Activated T-helper 1 cell treated with anti-CD3 and anti-CD28 coated beads, Interleukin-12 subunit alpha, Interleukin-12 subunit beta, Interleukin-2, Interleukin-4 antibody, amounts not matched to agents 30 ng/mL and 10 ng/mL and 1 ng/mL, durations not matched to agents 14 hours and 24 hours and 36 hours (primary cell): ENCODE measurements at places on chromosomes 13 and 19.
A peak's percentile ranks its signal among the peaks of the same experiment; 100 is the strongest.

DNA sequence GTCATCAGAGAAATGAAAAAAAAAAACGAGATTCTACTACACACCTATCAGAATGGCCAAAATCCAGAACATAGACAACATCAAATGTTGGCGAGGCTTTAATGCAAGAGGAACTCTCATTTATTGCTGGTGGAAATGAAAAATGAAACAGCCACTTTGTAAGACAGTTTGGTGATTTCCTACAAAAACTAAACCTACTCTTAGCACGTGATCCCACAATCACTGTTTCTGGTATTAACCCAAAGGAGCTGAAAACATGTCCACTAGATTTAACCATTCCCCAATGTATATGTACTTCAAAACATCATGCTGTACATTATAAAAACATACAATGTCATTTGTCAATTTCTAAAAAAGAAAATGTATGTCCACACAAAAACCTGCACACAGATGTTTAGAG, 13.0 kb downstream of the MYCBP2 start:
- no peak for DNase-seq

DNA sequence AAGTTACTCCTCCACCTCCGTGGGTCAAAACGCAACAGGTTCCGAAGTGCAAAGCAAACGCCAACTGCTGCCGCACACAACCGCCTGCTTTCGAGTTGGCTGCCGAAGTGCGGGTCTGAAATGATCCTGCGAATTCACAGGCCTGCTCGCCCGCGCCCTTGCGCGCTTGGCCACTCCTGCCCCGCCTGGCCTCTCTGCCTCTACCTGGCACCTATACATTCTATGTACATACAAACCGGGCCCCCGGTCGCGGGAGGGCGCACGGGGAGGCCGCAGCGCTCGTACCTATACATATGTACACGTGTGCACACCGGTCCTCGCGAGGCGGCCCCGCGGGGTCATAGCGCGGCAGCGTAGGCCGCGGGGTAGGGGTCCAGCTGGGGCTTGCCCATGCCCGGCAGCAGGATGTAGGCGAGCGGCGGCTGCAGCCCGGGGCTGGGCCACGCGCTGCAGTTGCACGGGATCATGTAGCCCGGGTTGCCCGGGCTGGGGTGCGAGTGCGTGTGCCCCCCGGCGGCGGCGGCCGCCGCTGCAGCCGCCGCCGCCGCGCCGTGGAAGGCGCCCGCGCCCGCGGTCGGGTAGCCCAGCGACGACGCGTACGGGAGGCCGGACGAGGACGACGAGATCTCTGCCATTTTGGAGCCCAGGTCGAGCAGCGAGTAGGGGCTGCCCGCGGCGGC, 1.3 kb downstream of the SOX21 start:
- no peak for DNase-seq

- no peak for DNase-seq
Observed at GRCh38 chr13:28585561-28585960, 73.4 kb upstream of the POMP start.

GRCh38 chr19:49430172-49430677, 5.0 kb downstream of the GFY start:
- DNase-seq: no peak

GRCh38 chr13:63327584-63327983, 1911.9 kb upstream of the PCDH20 start:
- DNase-seq: no peak

DNA sequence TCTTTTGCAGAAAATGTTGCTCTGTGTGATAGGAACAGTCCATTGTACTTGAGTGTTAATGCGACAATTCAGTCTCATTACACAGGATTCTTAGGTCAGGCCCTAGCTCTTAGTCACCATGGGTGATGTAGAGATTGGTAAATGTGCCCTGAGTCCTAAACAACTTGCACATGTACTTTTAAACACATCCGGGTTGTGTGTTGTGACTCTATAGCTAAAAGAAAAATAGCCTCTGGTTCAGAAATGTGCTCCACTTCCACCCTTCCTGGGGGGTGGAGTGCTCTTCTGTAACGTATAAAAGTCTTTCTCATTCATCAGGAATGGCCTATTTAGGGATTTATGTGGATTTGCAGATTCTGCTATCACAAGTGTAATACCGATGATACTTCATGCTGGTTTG, 5.2 kb downstream of the SPATA13 start:
- DNase-seq: no peak

GRCh38 chr13:70405266-70405665, 297.0 kb upstream of the KLHL1 start:
- DNase-seq: no peak

DNA sequence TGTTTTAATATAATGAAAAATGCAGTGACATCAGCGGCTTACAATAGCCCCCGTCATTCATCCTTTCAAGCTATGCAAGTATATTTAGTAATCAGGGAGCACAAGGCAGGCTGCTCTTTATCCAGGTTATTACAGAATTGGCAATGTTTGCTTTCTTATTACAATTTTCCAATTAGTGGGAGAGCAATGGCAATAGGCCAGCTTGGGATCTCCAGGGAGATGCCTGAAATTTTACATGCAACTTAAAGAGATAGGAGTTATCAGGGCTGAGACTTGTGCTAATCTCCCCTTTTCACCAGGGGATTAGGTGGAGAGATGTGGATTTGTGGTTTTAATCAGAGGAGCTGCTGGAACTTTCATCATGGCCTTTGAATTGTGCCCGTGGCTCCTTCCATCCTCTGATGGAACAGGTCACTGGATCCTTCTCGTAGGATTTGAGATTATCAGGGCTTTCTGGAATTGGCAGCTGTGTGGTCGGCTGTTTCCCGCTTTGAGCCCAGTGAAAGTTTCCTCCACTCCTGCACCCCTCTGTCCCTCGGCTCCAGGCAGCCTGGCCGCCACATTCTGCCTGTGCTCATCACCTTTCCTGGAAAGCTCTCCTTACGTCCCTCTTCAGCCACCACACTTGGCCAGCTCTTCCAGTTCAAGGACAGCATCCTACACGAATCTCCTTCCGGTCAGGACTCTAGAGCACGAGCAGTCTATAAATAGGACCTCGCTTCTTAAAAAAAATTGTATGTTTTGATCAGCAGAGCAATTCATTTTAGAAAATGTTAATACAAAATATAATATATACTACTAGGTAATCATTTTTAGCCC, 47.0 kb downstream of the CBY2 start:
- no peak for DNase-seq

- DNase-seq: no peak
Observed at GRCh38 chr13:49476529-49476928, 19.2 kb upstream of the PHF11 start.

DNA sequence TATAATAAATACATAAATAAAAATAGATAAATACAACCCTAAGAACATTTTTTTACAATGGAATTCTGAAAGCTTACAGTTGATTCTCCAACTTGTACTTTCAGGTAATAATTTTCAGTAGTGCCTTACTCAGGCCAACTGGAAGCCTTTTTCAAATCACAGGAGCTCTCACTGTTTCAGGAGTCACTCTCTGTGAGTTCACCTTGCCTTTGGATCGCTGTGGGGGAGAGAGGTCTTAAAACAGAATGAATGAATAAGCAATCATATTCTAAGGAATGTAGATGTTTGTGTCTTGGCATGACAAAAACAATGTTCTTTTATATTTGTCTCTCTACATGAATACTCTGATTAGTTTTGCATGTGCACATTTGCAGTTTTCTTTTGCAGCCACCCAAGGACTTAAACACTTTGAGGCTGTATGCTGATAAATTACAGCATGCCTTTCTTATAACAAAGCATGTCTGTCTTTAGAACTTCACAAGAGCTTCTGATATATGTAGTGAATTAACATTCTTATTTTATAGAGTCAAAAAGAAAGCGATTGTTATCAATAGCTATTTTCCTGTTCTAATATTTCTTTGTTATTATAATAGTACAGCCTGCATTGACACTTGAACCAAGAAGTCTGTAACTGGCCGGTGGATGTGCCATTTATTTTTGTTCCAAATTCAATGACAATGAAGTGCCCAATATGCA, 1111.5 kb upstream of the ATXN8OS start:
- DNase-seq: no peak

DNA sequence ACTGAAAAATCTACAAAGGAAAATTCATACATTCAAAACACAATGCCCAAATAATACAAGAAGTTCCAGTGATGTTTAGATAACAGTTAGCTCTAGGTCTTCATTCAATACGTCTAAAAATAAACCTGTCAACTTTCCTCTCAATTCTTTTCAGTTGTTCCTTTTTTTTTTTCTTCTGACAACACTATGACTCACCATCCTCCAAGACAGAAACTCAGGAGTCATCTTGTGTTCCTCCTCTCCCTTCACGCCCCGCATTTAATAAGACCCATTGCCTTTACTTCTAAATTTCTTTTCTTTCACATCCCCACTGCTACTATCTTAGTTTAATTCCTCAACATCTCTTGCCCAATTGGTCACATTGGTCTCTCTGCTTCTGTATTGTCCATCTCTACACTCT, 759.9 kb downstream of the GPC5 start:
- DNase-seq: no peak

DNA sequence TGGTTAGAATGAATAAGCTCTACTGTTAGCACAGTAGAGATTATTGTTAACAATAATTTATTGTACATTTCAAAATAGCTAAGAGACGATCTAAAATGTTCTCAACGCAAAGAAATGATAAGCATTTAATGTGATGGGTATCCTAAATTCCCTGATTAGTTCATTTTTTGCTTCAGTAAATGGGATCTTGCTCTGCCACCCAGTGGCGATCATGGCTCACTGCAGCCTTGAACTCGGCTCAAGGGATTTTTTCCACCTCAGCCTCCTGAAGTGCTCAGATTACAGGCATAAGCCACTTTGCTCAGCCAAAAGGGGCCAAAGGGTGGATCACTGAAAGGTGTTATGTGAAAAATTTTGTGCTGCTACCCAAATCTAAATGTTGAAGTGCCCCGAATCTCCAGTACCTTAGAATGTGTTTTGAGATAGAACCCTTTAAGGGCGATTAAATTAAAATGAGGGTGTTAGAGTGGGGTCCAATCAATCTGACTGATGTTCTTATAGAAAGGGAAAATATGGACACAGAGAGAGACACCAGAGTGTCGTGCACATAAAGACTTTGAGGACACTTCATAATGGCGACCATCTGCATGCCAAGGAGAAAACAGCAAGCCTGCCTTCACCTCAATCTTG, 31.5 kb upstream of the ZNF766 start:
- peak; percentile 34 for DNase-seq

- no peak for DNase-seq
Observed at GRCh38 chr13:111368091-111368490, 47.6 kb downstream of the TEX29 start.

- DNase-seq: no peak
Observed at GRCh38 chr19:46963093-46963734, 56.4 kb upstream of the NPAS1 start.

- DNase-seq: no peak
Observed at GRCh38 chr13:41032691-41033376, 13.7 kb upstream of the ELF1 start.

- DNase-seq: no peak
Observed at GRCh38 chr13:109096101-109096500, 466.7 kb downstream of the MYO16 start.

GRCh38 chr19:12331211-12331941, 2.1 kb downstream of the ZNF563 start:
- DNase-seq: peak; percentile 21

DNA sequence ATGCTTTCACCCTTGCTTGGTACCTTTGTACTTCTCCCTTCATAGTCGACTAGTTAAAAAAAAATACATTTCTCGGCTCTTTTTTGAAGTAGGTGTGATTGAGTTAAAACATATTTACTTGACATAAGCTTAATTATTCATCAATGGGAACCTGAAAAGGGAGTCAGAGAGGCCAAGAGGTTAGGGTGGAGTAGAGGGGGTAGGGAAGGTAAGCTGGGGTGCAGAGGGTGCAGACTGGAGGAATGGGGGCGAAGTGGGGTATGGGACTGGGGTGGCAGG, 701 bp upstream of the HIF3A start:
- no peak for DNase-seq

DNA sequence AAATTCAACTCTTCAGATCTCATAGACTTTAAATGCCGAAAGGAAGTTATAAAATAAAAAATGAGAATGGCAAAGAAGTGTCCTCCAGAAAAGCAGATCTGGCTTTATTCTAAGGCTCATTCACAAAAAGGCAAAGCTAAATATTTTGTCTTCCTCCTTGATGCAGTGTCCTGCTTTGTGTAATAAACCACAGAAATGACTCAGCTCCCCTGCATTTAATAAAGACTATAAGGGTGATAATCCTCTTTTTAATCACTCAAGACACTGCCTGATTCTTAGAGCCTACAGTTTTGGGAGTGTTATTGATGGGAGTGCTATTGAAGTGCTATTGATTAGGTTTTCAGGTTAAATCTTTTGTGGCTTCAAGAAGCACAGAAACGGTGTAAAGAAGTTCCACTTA, 482.0 kb downstream of the PCDH20 start:
- DNase-seq: no peak

DNA sequence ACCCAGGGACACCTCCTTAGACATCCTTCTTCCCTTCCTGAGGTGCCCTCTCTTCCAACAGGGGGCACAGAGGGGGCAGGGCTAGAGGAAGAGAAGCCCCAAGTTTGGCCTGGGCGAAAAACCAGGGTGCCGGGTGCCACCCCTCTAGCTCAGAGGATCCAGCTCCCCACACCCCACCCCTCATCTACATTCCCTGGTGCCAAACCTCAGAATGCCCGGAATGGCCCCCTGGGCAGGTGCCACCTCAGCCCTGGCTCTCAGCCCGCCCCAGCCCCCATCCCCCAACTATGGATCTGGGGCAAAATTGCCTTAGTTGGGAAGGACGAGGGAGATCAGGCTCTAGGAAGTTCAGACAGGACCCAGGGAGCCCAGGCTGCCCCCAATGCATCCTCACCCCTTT, 2.0 kb downstream of the CNN1 start:
- no peak for DNase-seq

GRCh38 chr13:25266706-25267105, 20.6 kb downstream of the MTMR6 start:
- no peak for DNase-seq
